ENCODE measurements at places on chromosomes 6 and 20. TPM values are rescaled to one million over a fixed set of nuclear protein-coding genes. Genes with fewer than 3 reads are reported as not detected.
A peak's percentile ranks its signal among the peaks of the same experiment; 100 is the strongest.

The LEMD2 gene
- 71.0 TPM for total RNA-seq

DNA sequence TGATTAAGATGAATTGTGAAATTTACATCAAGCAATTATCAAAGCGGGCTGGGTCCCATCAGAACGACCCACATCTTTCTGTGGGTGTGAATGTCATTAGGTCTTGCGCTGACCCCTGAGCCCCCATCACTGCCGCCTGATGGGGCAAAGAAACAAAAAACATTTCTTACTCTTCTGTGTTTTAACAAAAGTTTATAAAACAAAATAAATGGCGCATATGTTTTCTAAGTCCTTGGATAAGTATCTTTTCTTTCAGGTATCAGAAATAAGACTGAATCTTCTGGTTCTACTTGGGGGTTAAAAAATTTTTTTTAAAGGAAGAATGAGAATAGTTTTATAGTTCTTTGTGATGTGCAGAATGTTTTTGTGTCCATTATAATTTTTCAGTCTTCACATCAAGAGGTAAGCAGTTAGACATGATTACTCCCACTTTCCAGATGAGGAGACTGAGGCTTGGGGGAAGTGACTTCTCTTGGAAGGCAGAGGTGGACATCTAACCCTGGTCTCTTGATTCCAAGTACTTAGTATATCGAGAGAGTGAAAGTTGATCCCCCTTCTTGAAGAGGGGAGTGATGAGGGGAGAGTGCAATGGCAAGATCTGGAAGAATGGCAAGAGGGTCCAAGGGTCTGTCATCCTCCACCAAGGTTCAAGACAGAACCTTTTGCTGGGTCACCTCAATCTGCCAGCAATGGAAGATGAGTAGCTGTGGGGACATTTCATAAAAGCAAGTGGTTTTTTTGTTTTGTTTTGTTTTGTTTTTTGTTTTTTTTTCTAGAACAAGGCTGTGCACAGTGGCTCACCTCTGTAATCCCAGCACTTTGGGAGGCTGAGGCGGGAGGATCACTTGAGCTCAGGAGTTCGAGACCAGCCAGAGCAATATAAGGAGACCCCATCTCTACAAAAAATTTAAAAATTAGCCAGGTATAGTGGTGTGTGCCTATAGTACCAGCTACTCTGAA is 42.8 kb upstream of the TTPAL start:
- DNase-seq: no peak

GRCh38 chr6:72758901-72759300 is 137.0 kb downstream of the KCNQ5 start:
- DNase-seq: no peak

DNA sequence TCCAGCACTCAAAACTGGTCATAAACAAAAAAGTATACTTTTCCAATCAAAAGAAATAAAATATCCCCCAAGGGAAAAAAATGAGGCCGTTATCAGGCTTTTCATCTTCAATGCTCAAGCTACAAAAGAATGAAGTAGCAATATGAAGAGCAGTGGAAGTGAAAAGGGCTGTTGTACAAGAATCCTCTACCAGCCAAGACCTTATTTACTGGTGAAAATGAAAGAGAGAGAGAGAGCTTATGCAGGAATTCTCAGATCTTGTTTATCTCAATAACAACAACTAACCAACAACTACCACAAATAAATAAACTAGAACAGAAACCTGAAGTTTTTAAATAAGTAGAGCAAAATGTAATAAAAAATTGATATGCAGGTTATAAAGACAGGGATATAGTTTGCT is 400.6 kb downstream of the HDGFL1 start:
- DNase-seq: no peak

The MICA gene
- total RNA-seq: 34.9 TPM

DNA sequence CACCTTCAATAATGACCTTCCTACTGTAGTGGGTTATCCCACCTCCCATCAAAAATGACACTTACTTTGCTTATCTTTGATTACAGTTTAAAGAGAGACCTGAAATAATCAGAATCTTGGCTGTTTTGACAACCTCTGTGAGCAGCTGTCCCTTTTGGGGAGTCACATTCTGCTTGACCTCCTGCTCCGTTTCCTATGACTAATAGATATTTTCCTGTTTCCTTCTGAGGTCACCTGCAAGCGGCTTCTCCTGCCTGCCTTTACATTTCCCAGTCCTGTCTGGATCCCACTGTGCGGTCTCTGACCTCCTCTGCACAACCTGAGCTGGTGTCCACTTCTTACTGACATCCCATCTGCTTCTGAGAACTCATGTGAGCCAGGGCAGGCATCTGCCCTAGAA is 54.2 kb downstream of the TRAM2 start:
- DNase-seq: peak; percentile 50
